ENCODE measurements at places on chromosomes 5 and 9. TPM values are rescaled to one million over a fixed set of nuclear protein-coding genes. Genes with fewer than 3 reads are reported as not detected.

- H3K27ac ChIP-seq: no peak overlapping the region
- DNase-seq: no peak
- H3K27me3 ChIP-seq: peaks cover 5% of the 10 kb centered on the region
These were observed 58.0 kb downstream of the TMEM215 start for GRCh38 chr9:32841314-32841713.

DNA sequence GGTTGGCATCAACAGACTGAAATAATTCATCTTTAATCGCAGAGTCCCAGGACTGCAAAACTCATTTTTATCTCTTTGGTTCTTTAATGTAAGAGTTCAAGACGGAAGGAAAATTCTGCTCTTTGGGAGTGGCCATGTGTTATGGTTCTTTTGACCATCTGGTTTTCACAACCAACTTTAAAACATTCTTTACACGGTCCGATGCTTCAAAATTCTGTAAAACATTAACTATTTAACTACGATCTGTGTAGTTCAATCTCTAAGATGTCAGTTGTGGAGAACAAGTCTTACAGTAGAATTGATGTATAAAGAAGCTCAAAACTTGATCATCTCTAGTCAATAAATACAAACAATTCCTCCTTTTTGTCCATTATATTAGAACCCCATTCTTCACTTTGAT is 83.0 kb downstream of the CMYA5 start:
- no peak overlapping the region for H3K27ac ChIP-seq
- peaks cover 4% of the 10 kb centered on the region for H3K36me3 ChIP-seq
- no peaks in the 10 kb centered on the region for H3K4me1 ChIP-seq
- DNase-seq: no peak
- peaks cover 6% of the 10 kb centered on the region for H3K27me3 ChIP-seq

DNA sequence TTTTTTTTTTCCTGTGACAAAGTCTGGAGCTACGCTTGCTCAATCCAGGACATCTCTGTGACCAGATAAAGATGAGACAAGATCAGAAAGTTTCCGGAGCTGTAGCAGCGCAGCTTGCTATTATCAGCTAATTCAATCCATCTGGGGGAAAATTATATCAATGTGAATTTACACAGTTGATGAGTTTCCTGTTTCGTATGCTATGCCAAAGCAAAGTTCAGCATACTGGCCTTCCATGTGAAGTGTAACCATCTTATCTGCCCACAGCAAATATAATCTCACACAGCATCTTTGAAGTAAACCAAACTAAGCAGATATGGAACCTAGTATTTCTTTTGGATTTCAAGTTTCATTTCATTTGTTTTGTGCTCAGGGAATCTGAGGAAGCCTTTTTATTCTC is 1767.7 kb downstream of the EFNA5 start:
- no peak overlapping the region for H3K27ac ChIP-seq
- H3K27me3 ChIP-seq: no peaks in the 10 kb centered on the region
- no peak for DNase-seq

LHX6 gene
- total RNA-seq: not detected

SEMA6A gene
- total RNA-seq: 0.50 TPM

Measured in activated T-cell treated with anti-CD3 and anti-CD28 coated beads, Interleukin-2, amount 50 U/mL, for 72 hours (primary cell).